HTR-8/SVneo (cell line): ENCODE measurements at places on chromosomes 4 and X.

DNA sequence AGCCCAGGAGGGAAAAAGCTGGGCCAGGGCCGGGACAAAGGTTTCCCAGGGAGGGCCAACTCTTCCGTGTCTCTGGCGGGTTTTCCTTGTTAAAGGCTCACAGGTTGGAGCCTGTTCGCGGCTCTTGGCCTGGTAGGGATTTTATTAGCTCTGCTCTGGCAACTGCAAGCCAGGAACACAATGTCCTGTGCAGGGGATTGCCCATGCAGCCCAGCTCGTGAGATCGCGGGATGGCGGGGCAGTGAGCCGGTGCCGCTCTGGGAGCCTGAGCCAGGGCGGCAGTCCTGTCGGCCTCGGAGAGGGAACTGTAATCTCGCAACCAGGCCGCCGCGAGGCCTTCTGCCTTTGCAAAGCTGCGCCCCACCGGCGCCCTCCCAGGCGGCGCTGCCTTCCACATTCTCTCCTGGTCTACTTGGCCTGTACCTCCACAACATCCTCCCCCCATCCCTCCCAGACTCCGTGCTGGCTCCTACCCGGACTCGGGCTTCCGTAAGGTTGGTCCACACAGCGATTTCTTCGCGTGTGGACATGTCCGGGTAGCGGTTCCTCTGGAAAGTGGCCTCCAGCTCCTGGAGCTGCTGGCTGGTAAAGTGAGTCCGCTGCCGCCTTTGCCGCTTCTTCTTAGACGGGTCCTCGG is 2.1 kb downstream of the PITX2 start:
- no peak for DNase-seq

DNA sequence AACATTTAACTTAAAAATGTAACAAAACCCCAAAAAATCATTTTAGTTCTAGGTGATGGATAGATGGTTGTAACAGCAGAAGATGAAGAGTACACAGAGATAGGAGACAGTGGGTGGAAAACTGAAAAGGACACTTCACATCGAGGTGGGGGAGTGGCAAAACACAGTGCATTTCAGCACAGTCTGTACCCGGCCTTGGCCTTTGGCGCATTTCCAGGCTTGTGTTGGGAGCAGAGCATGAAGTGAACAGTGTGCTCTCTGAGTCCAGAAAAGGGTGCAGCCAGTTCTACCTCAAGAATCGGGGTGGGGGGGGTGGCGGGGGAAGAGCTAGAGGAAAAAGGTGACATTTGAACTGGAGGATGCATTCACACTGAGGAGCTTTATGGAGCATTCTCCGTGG is 4.3 kb downstream of the TSPYL2 start:
- no peak for DNase-seq

DNA sequence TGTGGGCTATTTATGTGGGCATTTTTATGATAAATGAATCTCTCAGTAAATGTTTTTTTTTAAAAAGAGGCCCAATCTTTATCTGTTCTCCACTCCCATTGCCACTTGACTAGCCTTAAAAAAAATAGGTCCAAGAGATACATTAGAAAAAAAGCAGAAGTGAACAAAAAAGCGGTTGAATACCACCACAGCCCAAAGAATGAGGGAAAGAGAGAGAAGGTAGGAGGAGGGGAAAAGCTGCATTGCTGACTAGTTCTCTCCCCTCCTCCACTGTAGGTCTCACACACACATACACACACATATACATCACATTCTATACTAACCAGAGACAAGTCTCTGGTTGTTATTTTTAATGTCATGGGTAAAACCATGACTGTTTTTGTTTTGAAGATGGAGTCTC is 95.8 kb upstream of the IL13RA1 start:
- DNase-seq = no peak

- no peak for DNase-seq
Measured at GRCh38 chr4:128600410-128600809, 209.1 kb upstream of the JADE1 start.

DNA sequence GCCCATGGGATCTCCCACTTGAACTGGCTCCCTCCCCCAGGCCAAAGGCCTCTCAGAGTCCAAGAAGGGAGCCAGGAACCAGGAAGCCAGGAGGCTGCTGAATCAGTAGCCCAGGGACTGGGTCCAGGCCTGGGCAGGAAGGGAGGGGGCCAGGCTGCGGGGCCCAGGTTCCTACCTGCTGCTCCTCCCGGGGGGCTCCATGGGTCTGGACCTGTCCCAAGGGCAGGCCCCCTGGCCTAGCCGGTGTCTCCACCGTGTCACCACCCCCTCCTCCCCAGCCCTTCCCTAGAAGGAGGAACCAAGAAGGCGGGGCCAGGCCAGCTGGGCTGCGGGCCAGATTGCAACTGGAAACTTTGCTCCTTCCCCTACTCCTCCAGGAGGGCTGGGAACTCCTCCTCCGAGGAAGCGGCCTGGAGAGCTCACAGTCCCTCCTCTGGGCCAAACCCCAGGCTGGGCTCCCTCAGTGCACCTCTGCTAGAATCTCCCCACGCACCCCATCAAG is at the start of gene IQSEC2:
IQSEC2 (minus strand) TSS at position 264 of the 502 bp plus-strand sequence.
- peak; percentile 62 for DNase-seq

- no peak for DNase-seq
Measured at GRCh38 chr4:4770610-4771009, 88.9 kb upstream of the MSX1 start.

- no peak for DNase-seq
Measured at GRCh38 chr4:88613417-88613875, 21.2 kb downstream of the HERC3 start.

DNA sequence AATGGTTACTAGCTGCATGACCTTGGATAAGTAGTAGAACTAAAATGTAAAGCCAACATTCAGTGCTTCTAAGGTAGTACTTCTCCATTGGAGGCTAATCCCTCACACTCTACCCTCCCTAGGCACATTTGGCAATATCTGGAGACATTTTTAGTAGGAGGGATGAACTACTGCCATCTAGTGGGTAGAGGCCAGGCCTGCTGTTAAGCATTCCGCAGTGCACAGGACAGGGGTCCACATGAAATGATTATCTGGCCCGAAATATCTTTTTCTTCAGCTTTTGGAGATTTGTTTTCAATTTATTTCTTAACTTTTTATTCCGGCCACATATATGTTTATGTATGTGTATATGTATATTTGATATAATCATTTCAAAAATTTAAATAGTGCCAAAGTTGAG is 36.0 kb upstream of the SPANXC start:
- DNase-seq = peak; percentile 0

DNA sequence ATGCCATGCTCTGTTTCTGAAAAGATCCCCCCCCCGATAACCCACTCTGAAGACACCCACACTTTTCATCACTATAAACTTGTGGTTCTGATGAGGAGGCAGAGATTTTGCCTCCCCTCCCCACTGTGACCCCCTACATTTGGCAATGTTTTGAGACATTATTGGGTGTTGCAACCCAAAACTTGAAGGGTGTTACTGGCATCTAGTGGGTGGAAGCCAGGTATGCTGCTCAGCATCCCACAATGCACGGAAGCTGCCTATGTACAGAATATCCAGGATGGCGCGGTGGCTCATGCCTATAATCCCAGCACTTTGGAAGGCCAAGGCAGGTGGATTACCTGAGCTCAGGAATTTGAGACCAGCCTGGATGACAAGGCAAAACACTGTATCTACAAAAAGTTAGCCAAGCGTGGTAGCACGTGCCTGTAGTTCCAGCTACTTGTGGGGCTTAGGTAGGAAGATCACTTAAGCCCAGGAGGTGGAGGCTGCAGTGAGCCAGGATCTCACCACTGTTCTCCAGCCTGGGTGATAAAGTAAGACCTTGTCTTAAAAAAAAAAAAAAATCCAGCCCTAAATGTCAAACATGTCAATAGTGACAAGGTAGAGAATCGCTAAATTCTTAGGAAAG is 87.3 kb downstream of the SCD5 start:
- no peak for DNase-seq

DNA sequence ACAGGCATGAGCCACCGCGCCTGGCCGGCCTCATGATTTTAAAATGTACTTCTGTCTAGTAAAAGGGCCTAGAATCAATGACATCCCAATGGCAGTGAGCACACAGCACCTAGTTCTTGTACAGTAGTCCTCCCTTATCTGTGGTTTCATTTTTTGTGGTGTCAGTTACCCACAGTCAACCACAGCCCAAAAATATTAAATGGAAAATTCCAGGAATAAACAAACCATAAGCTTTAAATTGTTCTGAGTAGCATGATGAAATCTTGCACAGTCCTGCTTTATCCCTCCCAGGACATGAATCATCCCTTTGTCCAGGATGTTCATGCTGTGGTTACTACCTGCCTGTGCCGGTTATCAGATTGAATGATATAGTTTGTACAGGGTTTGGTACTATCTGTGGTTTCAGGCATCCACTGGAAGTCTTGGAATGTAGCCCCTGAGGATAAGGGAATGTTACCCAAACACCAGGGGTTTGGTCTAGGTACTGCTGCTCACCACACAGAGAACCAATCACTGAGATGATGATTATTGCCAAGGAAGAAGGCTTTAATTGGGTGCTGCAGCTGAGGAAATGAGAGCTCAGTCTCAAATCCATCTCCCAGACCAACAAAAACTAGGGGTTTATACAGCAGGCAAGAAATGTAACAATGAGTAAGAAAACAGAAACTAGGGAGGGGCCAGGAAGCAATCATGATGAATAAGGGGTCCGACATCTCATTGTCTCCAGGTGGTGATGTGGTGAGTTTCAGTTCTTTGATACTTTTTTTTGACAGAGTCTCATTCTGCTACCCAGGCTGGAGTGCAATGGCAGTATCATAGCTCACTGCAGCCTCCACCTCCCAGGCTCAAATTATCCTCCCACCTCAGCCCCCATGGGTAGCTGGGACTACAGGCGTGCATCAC is 16.2 kb upstream of the FHL1 start:
- DNase-seq = peak; percentile 11

- no peak for DNase-seq
Measured at GRCh38 chr4:100312615-100313350, 122.5 kb upstream of the DDIT4L start.

DNA sequence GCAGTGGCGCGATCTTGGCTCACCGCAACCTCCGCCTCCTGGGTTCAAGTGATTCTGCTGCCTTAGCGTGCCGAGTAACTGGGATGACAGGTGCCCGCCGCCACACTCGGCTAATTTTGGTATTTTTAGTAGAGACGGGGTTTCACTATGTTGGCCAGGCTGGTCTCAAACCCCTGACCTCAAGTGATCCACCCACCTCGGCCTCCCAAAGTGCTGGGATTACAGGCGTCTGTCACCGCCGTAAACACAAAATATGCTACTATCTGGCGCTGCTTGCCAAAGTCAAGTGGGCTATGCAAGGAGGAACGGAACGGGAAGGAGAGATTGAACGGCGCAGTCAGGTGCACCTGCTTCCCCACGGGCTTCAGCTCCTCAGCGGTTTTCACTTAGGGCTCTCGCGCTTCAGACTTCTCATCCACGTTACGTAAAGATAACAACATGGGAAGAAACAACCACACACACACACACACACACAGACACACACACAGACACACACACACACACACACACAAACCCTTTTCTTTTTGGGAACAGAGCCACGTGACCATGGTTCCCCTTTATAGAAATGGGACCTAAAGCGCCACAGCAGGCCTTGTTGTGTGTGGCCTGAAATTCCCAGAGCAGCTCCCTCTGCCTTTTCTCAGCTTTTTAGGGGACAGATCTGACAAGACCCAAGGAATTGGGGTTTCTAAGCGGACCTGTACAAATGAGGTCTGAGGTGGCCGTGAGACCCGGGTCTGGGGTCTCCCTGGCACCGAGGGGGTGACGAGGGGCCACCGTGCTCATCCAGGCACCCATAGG is 1.5 kb downstream of the P2RY8 start:
- DNase-seq = no peak

- no peak for DNase-seq
Measured at GRCh38 chr4:176052744-176053143, 12.9 kb upstream of the WDR17 start.

- DNase-seq = no peak
Measured at GRCh38 chrX:42107495-42108488, 184.4 kb upstream of the CASK start.

DNA sequence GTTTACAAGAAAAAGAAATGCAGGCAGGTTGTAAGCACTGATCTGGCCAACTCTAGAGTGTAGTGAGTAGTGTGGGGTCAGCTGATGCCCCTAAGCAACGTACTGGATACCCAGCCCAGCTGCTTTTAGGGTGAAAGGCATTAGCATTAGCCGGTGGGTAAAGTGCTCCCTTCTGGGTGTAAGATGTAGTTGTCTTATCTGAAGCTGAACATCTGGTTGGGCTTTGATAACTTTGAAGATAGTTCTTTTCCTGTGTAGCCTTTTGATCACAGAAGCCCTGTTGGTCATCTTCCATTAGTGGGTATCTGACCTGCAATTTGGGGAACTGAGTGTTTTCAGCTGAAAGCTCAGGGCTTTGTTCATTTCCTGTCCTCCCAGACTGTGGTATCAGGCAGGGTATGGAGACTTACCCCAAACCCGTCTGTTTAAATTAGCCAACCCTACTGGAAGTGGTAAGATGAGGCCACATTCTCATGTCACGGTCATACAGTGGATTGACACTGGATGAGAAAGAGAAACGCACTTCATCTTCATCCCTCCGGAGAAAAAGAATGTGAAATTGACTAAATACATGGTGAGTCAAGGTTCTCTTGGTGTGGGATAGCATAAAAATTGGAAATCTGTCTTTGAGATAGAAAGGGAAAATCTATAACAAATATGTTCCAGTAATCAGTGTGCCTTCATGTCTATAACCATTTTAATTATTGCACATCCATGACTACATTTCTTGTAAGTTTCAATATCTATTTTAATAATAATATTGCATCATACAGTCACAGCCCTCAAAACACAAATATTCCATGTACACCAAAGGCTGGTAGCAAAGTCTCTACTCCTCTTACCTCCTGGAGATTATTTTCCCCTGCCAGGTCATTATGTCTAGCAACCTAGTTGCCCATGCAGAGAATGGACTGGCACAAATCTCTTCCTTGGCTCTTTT is 8.7 kb downstream of the RHOH start:
- no peak for DNase-seq

DNA sequence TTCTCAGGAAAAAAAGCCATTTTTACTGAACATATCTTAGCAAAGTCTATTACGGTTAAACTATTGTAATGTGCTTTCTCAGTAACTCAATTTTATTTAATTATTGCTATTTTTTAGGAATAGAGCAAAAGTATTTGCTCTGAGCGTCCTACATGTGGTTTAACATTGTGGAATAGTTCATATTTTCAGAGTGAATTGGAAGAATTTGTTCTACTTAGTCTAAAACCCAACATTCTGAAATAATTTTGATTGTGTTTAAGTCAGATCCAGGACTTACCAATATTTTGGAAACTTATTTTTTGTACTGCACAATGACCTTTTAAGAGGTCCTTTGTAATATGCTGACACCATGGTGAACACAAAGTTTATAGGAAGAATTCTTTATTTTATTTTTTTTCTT is 27.2 kb downstream of the CXCL1 start:
- no peak for DNase-seq

GRCh38 chr4:12791536-12791935 is 692.6 kb downstream of the RAB28 start:
- no peak for DNase-seq

- no peak for DNase-seq
Measured at GRCh38 chr4:115841871-115842270, 728.5 kb upstream of the NDST4 start.

- no peak for DNase-seq
Measured at GRCh38 chrX:69210581-69210980, 45.3 kb upstream of the PJA1 start.
